Activated naive CD8-positive, alpha-beta T cell treated with anti-CD3 and anti-CD28 coated beads for 36 hours (primary cell): ENCODE measurements at places on chromosomes 5 and 9. TPM values are rescaled to one million over a fixed set of nuclear protein-coding genes. Genes with fewer than 3 reads are reported as not detected.

GRCh38 chr5:2155556-2155955, 272.8 kb upstream of the IRX4 start:
- no peak for DNase-seq

- DNase-seq = no peak
Observed at GRCh38 chr5:88304356-88304755, 35.7 kb upstream of the TMEM161B start.

GRCh38 chr5:35456506-35456905, 161.2 kb upstream of the SPEF2 start:
- no peak for DNase-seq

TAS2R1 gene
- not detected for total RNA-seq

- DNase-seq = peak; percentile 52
Observed at GRCh38 chr5:59188419-59189225, 605.7 kb downstream of the RAB3C start.
